Islet precursor cell (in vitro differentiated cells): ENCODE measurements at places on chromosomes 5 and 9.
A peak's percentile ranks its signal among the peaks of the same experiment; 100 is the strongest.

- no peak for DNase-seq
These were observed 57.4 kb upstream of the SPRY4 start for GRCh38 chr5:142382186-142382585.

DNA sequence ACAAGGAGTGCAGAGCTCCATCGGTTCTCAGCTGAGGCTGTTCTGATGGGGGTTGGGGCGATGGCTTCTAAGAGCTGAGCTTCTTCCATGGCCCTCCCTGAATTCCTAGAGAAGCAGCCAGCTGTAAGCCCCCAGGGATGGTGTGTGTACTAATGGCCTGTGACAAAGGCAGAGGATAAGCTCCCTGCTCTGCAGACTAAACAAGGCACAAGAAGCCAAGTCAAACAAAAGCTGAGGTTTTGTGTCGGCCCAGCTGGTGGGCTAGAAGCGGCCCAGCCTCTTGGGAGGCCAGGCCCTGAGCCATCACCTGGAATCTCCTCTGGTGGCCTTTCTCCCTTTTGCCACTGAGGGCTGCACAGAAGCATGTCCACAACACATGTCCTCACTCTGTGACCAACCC lies 75.0 kb upstream of the XPA start:
- DNase-seq = no peak

GRCh38 chr9:18255158-18255629 lies 218.8 kb upstream of the ADAMTSL1 start:
- DNase-seq = peak; percentile 82

GRCh38 chr5:2132497-2132847 lies 249.7 kb upstream of the IRX4 start:
- no peak for DNase-seq

DNA sequence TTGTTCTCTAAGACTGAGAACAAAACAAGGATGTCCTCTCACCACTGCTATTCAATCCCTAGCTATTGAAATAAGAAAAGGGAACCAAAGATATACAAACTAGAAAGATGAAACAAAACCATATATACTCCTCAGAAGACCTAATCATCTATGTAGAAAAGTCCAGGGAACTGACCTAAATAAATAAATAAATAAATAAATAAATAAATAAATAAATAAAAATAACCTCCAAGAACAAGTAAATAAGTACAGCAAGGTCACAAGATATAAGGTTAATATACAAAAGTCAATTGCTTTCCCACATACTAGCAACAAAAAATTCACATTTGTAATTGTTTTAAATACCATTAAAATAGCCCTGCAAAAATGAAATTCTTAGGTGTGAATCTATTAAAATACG lies 54.6 kb downstream of the DTWD2 start:
- no peak for DNase-seq

DNA sequence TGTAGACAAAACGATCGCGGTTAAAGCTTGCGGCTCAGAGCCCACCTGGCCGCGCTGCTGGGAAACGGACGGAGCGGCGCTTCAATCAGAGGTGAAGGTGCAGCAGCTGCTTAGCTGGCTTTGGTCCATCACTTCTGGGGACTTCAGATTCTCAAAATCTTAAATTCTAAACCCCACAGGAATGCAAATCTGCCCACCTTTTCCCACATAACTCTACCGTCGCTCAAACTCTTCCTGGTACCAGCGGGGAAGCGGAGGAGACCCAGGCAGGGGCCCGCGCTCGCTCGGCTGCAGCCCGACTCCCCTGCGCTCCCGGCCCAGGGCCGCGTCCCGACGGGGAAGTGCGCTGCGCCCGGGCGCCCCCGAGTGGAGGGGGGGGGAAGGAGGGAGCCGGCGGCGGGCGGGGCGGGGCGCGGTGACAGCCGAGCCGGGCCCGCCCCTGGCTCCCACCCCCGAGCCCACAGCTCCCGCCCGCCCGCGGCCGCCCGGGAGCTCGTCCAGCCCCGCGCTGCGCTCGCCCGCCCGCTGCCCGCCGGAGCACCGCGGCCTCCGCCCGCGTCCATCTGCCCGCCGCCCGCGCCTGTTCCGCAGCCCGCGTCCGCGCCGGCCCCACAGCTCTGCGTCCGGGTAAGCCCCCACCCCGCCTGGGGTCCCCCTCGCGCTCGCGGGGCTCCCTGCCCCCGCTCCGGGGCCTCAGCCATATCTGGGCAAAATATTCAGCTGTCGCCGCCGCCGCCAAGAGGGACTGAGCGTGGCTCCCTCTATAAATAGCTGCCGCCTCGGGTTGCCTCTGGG lies at the start of gene TMOD1:
TSS of gene TMOD1 (plus strand) at position 490 of the 795 bp plus-strand sequence. CDS start 22,523 bp downstream, outside the sequence.
- peak; percentile 85 for DNase-seq

- DNase-seq = no peak
These were observed 412.3 kb downstream of the MAT2B start for GRCh38 chr5:163917747-163918146.
